ENCODE measurements at places on chromosomes 5 and 9.

- DNase-seq: peak; percentile 78
Observed at GRCh38 chr5:10632110-10632761, 68.4 kb downstream of the ANKRD33B start.

DNA sequence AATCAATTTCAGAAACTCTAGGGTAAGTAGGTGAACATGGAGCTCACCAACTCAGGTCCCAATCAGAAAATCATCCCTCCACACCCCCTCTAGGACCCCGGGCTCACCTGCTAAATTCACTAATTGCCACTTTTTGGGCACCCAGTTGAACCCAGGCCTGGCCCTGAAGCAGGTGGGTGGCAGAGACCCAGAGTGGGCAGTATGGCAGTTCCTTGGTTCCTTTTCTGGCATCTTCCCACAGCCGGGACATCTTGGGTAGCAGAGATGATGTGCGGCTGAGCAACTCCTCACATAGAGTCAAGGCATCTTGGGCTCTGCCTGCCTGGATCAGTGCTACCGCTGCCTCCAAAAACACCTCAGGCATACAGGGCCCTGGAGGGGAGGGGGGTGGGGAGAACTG, 2.9 kb upstream of the VCP start:
- no peak for DNase-seq

GRCh38 chr5:964821-965220, 43.8 kb upstream of the NKD2 start:
- DNase-seq: no peak

GRCh38 chr9:84874596-84874995, 205.1 kb downstream of the NTRK2 start:
- DNase-seq: no peak

- no peak for DNase-seq
Observed at GRCh38 chr5:34580983-34581382, 75.1 kb upstream of the RAI14 start.

DNA sequence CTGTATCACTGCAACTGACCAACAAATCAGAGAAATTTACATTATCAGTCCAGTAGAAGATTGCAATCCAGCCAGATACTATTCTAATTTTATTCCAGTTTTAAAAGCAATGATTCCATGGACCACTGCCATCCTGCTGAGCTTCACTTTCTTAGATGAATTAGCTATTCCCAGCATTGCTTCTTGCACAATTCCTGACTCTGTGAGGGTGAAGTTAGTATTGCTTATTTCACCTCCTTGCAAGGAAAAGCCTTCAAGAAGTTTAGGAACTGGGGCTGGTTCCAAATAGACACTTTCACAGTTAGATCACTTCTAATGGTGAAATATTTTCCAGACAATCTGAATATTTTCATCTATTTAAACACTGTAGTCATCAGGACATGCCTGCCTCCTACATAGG, 338.6 kb upstream of the TNC start:
- DNase-seq: no peak

- no peak for DNase-seq
Observed at GRCh38 chr5:153767221-153768188, 271.2 kb downstream of the FAM114A2 start.

DNA sequence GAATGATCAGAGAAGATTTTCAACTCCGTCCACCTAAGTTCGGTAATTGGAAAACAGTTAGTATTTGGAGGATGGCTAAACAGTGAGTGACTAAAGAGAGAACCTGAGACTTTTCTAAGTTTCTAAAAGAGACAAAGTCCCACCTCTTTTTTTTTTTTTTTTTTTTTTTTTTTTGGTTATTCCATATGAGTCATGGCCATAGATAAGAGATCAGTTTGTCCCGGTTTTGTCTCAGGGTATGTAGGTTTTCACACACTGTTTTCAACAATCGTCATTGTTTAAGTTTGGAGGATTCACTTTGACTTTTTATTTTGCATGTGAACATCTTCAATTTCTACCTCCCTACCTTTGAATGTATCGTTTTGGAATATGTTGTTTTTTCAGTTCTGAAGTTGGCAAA, 85.9 kb downstream of the NTRK2 start:
- no peak for DNase-seq

- no peak for DNase-seq
Observed at GRCh38 chr5:172909931-172910502, 49.2 kb upstream of the RPL26L1 start.

- no peak for DNase-seq
Observed at GRCh38 chr5:22277006-22277405, 576.1 kb downstream of the CDH12 start.

DNA sequence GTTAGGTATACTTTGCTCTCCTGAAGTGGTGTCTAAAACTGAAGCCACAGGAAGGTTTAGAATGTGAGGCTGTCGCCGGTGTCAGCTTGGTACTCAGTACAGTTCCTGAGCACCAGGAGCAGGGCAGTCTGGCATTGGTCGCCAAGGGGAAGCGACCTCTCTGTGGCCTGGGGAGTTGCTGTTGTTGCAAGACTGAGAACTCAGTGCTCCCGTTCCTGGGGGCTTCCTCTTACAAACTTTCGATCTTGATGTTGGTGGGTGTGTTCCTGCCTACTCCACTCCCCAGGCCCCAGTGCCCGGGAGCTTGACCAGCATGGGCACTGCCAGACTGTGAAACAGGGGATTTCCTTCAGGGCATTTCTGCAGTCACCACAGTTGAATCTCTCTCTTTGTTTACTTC, 52.4 kb upstream of the PPARGC1B start:
- DNase-seq: no peak

DNA sequence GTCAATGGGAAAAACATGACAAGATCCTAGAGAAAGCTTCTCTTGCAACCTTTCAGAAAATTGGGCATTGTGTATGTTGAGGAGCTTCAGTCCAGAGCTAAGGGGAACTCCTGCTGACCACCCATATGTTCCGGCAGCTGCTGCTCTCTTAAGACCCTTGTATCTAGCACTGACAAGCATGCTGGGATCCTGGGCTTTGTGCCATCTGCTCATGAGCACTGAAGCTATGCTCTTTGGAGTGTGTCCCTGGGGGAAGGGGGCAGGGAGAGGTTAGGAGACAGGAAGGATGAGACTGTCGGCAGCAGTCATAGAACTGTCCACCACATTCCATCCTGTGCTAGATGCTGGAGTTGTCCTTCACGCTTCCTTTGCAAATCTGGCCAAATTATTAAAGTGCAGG, 109.3 kb downstream of the JAKMIP2 start:
- no peak for DNase-seq

DNA sequence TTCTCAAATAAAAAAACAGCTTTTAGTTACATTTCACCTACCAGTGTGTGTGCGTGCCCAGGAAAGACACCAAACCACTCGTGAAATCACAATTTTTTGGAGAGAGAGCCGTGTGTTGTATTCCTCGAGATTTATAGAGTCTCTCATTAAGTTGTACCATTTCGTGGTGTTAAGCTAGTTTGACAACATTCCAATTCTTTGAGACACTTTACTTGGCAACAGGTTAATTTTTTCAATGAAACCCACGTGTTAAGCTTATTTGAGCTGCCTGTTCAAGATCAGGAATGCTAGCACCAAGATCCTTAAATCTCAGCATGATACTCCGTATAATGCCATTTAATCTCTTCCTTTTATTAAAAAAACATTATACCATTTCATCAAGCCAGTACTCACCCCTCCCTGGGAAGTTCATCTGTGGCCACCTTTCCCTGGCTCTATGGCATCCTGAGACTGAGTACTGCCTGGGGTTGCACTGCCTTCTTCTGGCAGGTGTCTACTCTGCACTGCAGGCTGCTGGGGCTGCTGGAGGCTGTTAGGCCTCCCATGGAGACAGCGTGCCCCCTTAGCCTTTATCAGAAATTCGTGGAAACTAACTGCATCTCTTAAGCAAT, 143.7 kb downstream of the ARHGAP26 start:
- DNase-seq: no peak

GRCh38 chr5:169758886-169759285, 121.8 kb downstream of the DOCK2 start:
- DNase-seq: no peak

DNA sequence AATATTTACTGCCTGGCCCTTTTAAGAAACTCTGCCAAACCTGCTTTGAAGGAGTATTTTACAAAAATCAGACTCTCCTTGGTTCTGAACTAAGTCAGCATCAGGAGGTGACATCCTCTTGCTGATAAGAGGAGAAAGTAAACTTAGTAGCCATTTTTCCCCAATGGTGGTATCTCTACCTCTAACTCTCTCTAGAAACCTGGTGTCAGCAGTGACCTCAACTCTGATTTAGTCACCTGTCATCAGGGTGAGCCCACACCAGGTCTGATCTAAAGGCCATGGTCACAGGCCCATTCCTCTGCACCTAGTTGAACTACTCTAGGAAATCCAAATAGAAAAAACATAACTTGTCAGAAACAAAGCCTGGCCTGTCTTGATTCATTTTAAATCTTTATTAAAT, 4.2 kb downstream of the CARNMT1 start:
- DNase-seq: no peak
